T follicular helper cell (primary cell): ENCODE measurements at places on chromosomes 13 and 19.

DNA sequence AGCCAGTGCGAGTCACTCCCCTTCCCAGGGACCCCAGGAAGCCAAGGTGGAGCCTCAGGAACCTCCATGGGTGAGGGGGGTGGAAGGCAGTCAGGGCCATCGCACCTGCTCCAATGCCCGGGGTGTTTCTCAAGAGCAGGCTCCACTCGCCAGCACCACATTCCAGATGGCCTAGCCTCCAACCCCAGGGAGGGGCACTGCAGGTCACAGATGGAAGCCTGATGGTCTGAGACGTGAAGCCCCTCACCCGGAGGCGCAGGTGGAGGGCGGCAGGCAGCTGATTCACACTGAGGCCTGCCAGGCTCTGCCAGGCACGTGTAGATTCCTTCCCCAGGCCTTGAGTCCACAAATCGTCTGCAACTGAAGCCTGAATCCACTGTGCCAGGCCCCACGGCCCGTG, 23.0 kb upstream of the ISYNA1 start:
- DNase-seq, result no peak

DNA sequence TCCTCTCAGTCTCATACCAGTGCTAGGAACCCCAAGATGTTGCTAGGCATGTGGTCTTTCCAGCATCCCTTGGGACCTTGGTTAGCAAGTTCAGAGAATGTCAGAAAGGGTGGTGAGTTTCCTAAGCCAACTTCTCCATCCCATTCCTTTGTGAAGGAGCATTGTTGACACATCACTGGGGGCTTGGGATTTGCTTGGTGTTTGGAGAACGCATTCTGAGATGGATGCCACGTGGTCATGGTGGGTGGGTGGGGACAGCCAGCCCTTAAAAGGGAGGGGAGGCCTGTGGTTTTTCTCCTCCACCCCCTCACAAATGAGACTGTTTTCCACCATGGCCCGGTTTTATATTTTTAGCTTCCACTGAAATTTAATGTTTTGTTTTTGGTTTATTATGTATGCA, 83.3 kb upstream of the ZNF536 start:
- no peak for DNase-seq

GRCh38 chr13:95269756-95270155, 31.5 kb downstream of the ABCC4 start:
- DNase-seq, result no peak

- DNase-seq, result no peak
Observed at GRCh38 chr13:66556306-66556705, 673.8 kb downstream of the PCDH9 start.

DNA sequence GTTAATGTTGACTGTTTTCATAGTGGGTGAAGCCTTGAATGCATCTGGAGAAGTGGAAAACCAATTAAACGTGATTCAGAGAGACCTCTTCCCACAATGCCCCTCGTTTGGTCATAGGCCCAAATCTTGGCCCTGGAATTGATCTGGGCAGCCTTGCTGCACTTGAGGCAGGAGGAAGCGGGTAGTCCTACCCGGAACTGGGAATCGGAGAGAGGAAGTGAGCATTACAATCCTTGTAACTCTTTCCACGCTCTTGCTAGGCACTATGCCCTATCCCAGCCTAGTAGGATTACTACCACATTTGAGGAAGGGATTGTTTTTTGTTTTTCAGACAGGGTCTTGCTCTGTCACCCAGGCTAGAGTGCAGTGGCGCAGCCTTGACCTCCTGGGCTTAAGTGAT, 3.6 kb downstream of the KCNK6 start:
- no peak for DNase-seq

DNA sequence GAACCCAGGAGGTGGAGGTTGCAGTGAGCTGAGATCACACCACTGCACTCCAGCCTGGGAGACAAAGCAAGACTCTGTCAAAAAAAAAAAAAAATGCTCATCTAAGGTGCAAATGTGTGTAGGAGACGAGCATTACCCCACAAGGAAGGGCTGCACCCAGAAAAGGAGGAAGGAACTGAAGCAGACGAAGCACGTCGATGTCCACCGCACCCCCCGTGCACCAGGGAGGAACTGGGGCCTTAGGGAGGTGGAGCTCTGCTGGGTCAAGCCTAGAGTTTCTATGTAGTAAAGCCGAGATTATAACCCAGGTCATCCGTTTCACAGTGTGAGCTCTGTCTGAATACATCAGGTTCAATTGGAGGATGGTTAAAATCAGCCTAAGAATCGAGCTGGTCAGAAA, 1.1 kb downstream of the VSTM1 start:
- no peak for DNase-seq

DNA sequence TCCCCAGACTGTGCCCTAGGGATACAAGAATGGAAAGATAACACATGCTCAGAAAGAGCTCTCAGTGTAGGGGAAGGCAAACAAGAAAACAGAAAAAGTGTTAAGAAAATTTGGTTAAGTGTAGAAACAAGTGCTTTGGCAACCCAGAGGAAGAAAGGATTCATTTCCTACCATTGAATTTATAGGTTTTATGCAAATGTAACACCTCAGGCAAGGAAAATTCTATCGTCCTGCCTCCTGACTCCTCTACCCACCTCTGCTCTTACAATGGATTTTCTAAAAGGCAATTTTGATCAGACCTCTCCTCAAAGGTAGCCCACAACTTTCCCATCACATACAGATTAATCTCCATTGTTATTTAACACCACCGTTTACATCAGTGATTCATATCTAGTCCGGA, 298.7 kb downstream of the RFC3 start:
- no peak for DNase-seq

DNA sequence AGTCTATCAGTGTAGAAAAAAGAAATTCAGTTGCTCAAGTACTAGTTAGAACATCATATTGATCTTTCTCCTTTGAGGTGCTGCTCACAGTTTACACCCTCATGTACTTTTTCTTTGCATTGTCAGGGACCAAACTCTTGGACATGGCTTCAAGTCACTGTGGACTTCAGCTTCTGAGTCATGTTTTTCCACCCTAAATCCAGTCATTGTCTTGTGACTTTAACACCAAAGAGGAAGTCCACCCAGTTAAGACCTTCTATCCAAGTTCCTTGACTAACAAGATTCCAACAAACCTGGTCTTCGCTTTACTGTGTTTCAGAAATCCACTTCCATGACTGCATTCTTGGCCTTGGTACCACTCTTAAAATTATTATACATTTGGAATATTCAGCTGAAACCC, 206.7 kb upstream of the ARGLU1 start:
- no peak for DNase-seq

DNA sequence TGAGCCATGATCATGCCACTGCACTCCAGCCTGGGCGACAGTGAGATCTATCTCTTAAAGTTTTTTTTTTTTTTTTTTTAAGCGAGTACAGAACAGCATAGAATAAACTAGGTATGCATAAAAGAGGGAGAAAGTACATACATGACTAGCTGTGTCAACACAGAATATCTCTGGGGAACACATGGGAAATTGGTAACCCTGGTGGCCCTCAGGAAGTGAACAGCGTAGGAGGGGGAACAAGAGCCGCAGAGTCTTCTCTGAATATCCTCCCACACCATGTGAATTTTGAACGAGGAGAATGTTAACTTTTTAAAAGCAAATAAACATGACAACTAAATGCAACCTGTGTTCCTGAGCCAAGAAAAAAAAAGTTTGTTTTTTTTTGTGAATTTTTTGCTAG, 15.2 kb downstream of the PHLDB3 start:
- DNase-seq, result no peak

DNA sequence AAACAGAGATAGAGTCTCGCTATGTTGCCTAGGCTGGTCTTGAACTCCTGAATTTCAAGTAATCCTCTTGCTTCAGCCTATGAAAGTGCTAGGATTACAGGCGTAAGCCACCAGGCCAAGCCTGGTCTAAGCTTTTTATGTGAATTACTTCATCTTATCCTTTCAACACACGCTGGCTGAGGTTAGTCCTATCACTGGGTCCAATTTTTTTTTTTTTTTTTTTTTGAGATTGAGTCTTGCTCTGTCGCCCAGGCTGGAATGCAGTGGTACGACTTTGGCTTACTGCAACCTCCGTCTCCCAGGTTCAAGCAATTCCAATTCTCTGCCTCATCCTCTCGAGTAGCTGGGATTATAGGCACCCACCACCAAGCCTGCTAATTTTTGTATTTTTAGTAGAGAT, 10.4 kb downstream of the MYO1F start:
- no peak for DNase-seq

GRCh38 chr19:37718304-37718703, 1.3 kb downstream of the ZNF607 start:
- no peak for DNase-seq
